Right lobe of liver (tissue), 6 donors: ENCODE measurements at places on chromosomes 3 and 15.

DNA sequence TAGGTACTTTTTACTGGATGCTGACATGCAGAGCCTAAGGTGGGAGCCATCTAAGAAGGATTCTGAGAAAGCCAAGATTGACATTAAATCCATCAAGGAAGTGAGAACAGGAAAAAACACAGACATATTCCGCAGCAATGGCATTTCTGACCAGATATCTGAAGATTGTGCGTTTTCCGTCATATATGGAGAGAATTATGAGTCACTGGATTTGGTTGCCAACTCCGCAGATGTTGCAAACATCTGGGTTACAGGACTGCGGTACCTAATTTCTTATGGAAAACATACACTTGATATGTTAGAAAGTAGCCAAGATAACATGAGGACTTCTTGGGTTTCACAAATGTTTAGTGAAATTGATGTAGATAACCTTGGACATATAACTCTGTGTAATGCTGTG is 125.1 kb downstream of the PLCL2 start:
- H3K27me3 ChIP-seq: no peaks in the 10 kb centered on the region
- no peak overlapping the region for H3K4me3 ChIP-seq
- H3K36me3 ChIP-seq: no peaks in the 10 kb centered on the region
- no peak overlapping the region for H3K27ac ChIP-seq
- no peak for DNase-seq
- H3K4me1 ChIP-seq: no peaks in the 10 kb centered on the region

DNA sequence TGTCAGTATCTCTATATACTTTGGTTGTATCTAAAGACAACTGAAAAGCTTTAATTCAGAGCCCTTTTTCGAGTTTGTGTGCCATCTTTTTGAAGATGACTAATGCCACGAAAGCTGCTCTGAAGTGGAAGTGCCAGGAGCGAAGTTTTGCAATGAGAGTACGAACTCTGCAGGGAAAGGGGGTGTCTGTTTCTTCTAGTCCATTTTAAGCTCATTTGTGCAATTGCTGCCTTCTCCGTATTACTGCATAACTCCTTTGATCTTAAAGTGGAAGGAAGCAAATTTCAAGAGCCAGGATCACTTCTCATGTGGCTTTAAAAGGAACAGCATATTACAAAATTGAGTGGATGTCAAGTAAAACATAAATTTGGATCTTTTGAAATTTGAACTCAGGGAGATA is 245.3 kb downstream of the FEZF2 start:
- H3K27me3 ChIP-seq: no peaks in the 10 kb centered on the region
- H3K36me3 ChIP-seq: no peaks in the 10 kb centered on the region
- no peak for DNase-seq
- H3K4me1 ChIP-seq: no peaks in the 10 kb centered on the region
- no peak overlapping the region for H3K27ac ChIP-seq
- no peak overlapping the region for H3K4me3 ChIP-seq

DNA sequence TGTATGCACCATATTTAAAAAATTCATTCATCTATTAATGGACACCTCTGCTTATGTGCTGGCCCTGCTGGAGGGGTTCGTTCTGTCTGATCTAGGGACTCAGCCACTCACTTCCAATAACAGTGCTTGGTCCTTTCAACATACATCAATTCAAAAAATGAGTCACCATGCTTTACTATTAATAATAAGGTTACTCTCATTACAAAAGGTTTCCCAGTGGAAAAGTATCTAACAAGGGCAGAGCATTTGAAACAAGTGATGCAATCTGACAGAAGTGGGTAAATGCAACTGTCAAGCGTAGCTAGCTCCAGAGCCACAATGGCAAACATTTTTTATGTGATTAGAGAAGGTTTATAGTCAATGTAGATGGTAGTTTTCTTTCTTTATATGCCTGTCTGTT is 67.9 kb upstream of the TNIK start:
- H3K4me3 ChIP-seq: no peak overlapping the region
- no peaks in the 10 kb centered on the region for H3K4me1 ChIP-seq
- no peaks in the 10 kb centered on the region for H3K36me3 ChIP-seq
- no peak overlapping the region for H3K27ac ChIP-seq

- H3K4me1 ChIP-seq: no peaks in the 10 kb centered on the region
- no peak for DNase-seq
- no peaks in the 10 kb centered on the region for H3K27me3 ChIP-seq
- H3K36me3 ChIP-seq: no peaks in the 10 kb centered on the region
Measured at GRCh38 chr15:66919421-66919820, 146.0 kb upstream of the SMAD3 start.

DNA sequence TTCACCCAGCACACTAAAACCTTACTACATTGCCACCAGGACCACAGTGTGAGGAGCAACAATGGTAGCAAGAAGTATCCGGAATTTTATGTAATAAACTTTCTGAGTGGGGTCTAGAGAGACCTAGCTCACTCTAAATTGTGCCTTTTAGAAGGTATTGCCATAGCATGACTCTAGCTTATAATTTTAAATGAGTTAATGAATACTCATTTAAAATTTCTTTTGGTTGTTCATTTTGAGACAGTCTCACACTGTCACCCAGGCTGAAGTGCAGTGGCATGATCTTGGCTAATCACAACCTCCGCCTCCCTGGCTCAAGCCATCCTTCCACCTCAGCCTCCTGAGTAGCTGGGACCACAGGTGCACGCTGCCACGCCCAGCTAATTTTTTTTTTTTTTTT is 26.2 kb downstream of the EDC3 start:
- no peak overlapping the region for H3K27ac ChIP-seq
- peaks cover 7% of the 10 kb centered on the region for H3K36me3 ChIP-seq
- no peaks in the 10 kb centered on the region for H3K4me1 ChIP-seq
- DNase-seq: no peak
- no peaks in the 10 kb centered on the region for H3K27me3 ChIP-seq
- no peak overlapping the region for H3K4me3 ChIP-seq

DNA sequence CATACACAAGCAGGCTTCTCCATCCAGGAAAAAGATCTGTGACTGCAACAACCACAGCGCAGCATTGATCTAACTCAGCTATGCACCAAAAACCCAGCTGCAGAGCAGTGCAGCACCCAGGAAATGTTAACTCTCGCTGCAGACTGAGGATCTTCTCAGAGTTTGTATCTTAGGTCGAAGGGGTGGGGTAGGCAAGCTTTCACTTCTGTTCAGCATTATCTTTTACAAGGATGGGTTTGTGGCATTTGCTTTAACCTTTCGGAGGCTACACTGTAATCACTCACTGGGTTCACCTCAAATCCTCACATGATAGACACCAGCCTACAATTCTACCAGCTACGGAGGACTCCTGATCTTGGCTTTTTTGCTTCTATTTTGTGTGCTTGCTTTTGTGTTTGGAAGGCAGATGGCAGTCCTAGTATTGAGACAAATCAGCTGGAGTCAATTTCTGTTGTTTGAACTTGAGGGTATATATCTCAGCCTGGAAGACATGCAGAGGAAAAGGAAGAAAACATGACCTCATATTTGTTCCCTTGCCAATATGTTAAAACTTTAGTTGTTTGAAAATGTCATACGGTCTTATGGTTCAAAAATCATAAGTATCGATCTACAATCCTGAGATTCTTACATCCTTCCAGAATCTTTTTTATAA is 25.2 kb downstream of the LRRK1 start:
- H3K36me3 ChIP-seq: no peaks in the 10 kb centered on the region
- H3K4me1 ChIP-seq: no peaks in the 10 kb centered on the region
- DNase-seq: no peak
